ENCODE measurements at places on chromosomes 2 and 18. TPM values are rescaled to one million over a fixed set of nuclear protein-coding genes. Genes with fewer than 3 reads are reported as not detected.

DNA sequence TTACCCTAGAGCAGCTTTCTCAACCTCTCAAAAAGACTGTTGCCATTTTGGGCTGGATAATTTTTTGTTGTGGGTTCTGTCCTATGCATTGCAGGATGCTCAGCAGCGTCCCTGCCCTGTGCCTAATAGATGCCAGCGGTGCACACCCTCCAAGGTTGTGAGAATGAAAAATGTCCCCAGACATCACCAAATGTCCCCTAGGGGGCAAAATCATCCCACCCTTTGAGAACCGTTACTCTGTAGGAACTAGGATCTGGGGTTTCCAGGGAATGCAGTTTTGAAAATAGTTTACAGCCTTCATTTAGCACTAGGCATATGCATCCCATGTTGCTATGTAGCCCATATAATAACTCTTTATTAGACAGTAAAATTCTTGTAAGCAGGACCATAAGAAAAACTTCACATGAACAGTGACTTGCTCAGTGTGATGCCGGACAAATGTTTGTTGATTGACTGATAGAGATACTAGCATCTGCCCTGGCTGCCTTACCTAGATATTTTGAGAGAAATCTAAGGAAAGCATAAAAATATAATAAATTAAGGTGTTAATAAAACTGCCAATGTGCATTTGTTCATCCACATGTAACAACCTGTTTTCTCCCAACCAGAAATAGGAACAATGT is 79.2 kb upstream of the EPC2 start:
- DNase-seq: no peak

DNA sequence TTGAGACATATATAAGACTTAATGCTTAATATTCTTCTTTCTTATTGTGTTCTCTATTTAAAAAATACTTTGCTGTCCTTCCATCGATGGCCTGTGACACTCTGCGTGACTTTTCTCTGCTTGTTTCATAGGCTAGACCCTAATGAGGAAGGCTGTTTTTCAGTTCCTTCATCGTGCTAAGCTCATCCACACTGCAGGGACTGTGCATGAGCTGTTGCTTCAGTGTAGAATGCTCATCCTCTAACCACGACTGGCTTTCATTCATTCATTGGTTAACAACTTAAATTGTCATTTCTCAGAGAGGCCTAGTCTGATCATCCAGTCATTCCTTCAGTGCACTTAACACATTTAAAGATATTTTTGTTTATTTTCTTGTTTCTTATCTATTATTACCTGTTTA is 134.4 kb downstream of the CCDC85A start:
- DNase-seq: no peak

DNA sequence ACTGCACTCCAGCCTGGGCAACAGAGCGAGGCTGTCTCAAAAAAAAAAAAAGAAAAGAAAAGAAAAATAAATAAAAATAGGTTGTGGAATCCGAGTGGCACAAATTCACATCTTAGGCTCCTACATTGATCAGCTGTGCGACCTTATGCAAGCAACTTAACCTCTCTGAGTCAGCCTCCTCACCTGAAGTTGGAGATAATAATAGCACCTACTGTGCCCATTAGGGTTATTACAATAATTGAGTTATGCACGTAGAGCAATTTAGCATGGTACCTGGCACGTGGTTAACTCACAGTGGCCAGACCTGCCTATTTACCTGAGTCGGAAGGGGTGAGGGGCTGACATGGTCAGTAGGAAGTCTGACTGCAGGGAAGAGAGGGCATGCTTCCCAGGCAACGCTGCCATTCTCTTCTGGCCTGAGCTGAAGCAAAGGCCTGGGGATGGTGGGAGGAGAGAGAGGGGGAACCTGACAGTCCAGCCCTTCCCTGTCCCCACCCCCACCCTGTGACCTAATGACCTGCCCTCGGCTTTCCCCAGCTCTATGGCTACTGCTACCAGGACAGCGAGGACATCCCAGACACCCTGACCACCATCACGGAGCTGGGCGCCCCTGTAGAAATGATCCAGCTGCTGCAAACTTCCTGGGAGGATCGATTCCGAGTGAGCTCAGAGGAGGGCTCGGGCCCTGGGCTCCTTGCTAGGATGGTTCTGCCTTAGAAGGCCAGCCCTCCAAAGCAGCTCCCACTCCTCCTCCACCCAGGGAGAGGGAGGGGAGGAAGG is 5.1 kb downstream of the PKDCC start:
- peak; percentile 60 for DNase-seq

Gene EN1
- total RNA-seq: not detected

- no peak for DNase-seq
Measured at GRCh38 chr2:16739778-16740581, 74.3 kb upstream of the CYRIA start.

GRCh38 chr2:145918951-145919350 is 1399.0 kb upstream of the ZEB2 start:
- no peak for DNase-seq

Gene SLC5A7
- total RNA-seq: 0.13 TPM

DNA sequence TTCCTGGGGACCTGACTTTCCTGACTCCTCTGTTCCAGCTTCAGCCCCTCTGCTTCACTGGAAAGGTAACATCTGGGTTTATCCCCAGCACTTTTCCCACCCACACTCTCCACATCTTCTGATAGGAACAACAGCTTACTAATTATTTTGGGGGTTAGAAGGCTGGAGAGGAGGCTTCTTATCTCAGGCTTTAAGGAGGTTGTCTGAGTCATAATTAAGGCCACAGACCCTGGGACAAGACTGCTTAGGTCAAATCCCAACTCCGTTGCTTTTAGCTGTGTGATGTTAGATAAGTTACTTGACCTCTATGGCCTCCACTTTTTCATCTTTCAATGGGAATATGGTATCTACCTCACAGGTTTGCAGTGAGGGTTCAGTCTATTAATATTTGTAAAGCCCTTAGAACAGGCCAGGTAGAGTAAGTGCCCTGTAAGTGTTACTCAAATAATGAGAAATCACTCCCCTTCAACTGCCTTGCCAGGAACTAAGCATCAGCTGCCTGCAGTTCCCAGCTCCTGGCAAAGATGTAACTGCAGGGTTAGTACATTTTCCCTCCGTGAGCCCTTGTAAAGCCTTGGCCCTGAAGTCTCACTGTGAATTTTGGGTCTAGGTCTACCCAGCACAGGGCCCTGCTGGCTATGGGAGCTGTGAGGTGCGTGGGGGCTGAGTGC is 123.6 kb downstream of the MTX2 start:
- DNase-seq: no peak

Gene CCDC74B
- 2.6 TPM for total RNA-seq

GRCh38 chr2:54720563-54720962 is 2.9 kb upstream of the EML6 start:
- DNase-seq: no peak

Gene UPP2
- total RNA-seq: not detected

GRCh38 chr18:56501896-56502295 is 136.5 kb downstream of the TXNL1 start:
- no peak for DNase-seq

DNA sequence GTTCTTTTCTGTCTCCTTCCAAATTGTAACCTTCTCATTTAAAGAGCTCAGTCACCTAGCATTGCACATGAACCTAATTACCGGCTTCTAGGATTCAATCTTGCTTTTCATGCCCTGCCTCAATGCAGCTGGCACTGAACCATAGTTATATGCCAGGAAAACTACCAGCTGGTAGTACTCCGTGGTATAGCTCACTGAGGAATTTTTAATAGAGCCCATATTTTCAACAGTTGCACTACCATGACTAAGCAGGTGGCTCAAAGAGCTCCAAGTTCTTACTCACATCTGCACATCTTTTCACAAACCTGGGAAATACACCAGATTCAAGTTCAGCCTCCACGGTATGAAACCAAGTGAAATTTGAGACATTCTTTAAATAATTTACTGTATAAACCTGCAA is 363.5 kb downstream of the GRB14 start:
- DNase-seq: no peak

DNA sequence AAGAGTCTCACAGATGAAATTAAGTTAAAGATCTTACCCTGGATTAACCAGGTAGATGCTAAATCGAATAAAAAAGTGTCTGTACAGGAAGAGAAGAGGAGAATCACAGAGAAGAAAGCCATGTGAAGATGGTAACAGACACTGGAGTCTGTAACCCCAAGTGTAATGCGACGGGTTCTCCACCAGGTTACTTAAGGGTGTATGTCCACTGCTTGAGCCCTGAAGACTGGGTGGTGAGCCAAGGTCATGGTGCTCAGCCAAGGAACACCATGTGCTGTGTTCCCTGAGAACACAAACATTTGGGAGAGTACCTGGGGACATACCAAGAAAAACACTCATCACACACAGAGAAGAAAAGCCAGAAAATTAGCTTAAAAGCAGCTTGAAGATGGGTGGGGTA is 8.2 kb upstream of the ACADL start:
- DNase-seq: no peak

- no peak for DNase-seq
Measured at GRCh38 chr2:96082211-96083063, 33.9 kb downstream of the ADRA2B start.

Gene NBAS
- 43.2 TPM for total RNA-seq

DNA sequence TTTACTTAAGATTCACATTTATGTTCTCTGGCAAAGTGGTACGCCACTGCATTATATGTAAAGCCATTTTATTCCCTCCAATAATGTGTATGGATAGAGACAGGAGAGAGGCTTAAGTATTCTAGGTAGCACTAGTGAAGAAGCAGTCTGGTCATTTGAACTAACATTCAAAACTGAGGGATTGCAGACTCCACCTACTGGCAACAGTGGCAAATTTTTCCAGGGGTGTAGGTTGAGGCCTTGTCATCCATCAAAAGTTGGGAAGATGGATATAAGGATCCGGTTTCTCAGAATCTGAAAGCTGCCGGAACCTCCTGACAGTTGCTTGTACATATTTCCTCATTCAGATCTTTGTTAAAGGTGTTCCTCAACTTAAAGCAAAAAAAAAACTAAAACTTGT is 465.5 kb upstream of the FSHR start:
- no peak for DNase-seq

- peak; percentile 48 for DNase-seq
Measured at GRCh38 chr2:240994171-240994896, 4.1 kb upstream of the SNED1 start.

DNA sequence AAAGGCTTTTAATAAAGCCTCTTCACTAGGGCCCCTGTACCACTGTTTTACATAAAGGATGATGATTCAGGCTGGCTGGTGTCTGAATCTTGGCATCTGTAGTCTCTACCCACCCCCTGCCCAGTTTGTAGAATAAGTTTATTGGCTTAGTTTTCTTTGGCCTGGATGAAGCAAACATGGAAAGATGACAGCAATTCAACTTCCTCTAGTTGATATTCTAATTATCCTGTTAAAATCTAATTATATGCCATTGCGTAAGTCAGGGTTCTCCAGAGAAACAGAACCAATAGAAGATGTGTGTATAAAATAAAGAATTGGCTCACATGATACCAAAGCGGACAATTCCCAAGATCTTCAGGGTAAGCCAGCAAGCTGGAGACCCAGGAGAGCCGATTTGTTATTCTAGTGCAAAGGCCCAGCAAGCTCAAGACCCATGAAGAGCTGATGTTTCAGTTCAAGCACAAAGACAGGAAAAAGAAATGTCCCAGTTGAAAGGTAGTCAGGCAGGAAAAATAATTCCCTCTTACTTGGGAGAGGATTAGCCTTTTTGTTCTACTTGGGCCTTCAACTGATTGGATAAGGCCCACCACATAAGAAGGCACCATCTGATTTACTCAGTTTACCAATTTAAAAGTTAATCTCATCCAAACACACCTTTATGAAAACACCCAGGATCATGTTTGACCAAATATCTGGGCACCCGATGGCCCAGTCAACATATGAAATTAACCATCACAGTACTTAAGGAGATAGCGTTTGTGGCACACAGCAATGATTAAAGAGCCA is 82.6 kb upstream of the LYPD1 start:
- DNase-seq: no peak

Gene VWA3B
- not detected for total RNA-seq

DNA sequence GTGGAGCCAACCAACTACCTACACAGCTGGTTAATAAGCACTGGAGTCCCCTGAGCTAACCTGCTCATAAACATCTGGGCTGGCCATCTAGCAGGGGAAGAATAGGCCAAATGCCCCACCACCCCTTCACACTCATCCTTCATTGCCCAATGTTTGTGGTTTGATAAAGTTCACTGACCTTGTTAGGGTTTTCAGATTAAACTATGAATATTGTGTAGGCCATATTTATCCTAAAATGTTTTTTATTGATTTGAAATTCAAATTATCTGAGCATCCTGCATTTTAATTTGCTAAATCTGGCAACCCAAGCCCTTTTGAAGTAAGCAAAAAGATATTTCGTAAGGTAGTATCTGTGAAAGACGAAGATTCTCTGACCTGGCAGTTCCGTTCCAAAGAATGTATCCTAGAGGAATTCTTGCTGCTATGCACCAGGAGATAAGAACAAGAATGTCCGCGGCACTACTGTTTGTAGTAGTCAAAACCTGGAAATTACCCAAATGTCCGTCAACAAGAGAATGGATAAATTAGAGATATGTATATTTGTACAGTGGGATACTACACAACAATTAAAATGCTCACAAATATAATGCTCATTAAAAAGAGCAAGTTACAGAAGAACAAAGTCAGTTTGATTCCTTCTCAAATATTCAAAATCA is 5.8 kb upstream of the TLK1 start:
- DNase-seq: no peak

Gene CREG2
- total RNA-seq: not detected

DNA sequence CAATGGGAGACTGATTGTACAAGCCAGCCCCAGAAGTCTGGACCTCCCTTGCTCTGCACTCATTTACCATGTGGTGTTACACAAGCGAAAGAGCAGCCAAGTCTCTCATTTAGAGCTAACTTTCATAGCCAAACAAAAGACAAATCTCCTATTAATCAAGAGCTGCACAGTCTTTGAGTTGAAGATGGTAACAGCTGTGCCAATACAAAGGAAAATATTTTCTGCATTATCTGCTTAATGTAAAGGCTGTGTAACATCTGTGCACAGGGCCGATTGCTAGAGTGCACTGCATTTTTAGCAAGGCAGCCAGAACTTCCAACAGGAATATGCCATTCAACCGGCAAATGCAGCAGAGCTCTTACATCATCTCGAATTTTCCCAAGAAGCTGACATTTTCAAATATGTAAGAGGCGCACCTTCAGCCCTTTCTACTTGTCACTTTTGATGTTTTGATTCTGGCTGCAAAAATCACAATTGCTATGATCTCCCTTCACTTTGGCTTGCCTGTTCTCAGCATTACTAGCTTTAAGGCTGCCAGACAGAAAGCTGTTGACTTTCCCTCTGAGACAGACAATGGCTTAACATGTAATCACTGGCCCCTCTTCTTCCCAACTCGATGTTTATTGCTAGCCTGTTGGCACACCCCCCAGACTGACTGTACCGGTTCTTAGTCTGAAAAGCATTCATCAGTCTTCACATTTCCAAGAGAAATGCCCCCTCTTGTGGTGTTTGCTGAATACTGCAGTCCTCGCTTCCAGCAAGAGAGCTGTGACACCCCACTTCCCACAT is 96.9 kb upstream of the TANK start:
- peak; percentile 89 for DNase-seq
